Ascending aorta (tissue), 2 donors: ENCODE measurements at places on chromosomes 12 and 14. TPM values are rescaled to one million over a fixed set of nuclear protein-coding genes. Genes with fewer than 3 reads are reported as not detected.

The NDUFB1 gene
- total RNA-seq = 867 TPM

DNA sequence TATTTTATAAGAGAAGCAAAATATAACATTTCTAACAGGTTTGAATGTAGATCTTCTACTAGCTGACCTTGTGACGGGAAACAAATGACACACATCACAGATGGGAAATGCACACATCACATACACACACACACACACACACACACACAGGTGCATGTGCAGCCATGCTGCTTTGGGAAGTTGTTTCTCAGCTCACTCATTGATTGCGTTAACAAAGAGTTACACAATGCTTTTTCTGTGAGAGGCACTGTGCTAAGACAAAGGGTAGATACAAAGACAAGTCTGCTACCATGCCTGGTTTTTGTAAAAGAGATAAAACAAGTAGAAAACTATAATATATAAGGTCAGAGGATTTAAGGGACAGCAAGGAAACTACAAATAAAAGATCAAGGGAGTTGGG is 1.3 kb upstream of the NR1H4 start:
- no peak for DNase-seq

The NPAS3 gene
- not detected for total RNA-seq

DNA sequence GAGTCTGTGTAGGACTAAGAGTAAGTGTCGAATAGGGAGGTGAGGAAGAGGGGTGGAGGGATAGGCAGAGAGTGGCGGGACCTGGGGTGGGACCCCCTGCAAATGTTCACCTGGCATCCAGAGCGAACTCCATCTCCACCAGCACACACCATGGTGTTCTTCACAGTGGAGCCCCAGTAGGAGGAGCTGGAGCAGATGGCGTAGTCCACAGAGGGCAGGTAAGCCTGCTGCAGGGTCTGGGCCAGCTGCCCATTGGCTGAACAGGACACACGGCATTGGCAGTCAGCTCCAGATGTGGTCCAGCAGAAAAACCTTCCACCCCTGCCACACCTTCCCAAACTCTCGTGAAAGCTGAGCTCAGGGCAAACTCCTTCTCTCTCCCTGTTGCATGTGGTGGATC is 6.7 kb downstream of the CELA1 start:
- no peak for DNase-seq

DNA sequence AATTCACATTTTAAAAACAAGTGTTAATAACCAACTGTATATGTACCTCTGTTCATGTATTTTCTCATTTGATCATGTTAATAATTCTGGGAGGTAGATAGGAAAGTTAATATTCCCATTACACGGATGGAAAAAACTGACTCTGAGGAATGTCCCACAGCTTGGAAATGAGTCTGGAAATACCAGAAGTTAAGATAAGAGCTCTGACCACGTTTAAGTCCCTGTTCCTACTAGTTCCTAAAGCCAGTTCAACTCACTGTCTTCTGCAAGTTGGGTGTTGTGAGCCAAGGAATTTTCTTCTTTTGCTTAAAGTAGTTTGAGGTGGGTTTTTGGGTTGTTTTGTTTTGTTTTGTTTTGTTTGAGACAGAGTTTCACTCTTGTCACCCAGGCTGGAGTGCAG is 104.5 kb downstream of the TMEM30B start:
- DNase-seq = no peak

The TAS2R9 gene
- not detected for total RNA-seq

DNA sequence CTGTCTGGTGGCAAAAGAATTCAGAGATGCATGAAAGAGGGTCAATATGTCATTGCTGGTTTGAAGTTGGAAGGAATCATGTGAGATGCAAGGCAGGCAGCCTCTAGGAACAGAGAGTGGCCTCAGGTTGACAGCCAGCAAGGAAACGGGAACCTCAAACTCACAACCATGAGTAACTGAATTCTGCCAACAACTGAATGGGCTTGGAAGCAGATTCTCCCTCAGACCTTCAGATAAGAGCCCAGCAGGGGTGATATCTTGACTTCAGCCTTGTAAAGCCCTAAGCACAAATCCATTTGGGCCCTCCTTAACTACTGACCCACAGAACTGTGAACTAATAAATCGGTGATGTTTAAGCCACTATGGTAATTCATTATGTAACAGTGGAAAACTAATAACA is 35.8 kb downstream of the USP15 start:
- DNase-seq = no peak

GRCh38 chr14:40164083-40164482 is 731.9 kb upstream of the FBXO33 start:
- DNase-seq = no peak

The PRMT5 gene
- 118 TPM for total RNA-seq
